ENCODE measurements at places on chromosomes 13 and 19.

- no peak for DNase-seq
Observed at GRCh38 chr13:40985381-40986100, 33.6 kb downstream of the ELF1 start.

DNA sequence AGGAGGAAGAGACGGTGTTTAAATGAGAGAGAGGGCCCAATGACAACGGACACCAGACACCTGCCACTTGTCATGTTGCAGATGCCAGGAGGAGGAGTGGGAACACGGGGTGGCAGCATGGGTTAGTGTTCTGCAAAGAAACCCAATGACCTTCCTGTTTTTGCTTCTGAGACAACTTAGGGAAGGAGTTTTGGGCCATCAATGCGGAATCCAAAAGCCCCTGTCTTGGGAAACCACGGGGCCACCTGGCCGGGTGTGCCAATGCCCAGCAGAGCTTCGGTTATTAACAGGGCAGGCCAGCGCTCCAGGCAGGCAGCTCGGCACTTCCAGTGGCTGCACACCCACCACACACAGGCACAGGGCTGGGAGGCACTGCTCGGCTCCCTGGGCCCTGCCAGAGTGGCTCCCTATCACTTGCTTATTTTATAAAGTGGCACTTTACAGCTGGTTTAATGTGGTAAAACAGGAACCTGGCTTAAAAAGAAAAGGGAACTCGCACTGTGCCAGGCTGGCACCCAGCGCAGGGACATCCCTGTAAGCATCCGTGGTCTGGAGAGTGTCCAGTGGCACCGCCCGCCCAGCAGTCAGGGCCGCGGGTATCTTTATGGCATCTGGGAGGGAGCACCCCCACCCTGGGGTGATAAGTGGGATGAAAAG lies 19.1 kb downstream of the ELL start:
- DNase-seq, result no peak

- no peak for DNase-seq
Observed at GRCh38 chr13:28678809-28679208, 19.9 kb downstream of the POMP start.

DNA sequence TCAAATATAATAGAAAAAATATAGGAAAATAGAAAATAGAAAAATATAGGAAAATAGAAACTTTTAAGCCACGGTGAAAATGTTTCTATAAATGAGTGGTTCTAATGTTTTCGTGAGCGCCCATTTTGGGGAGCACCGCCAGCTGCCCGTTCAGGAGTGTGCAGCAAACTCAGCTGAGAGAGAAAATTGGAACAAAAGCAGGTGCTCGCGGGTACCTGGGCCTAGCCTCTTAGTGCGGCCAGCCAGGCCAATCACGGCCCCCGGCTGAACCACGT lies 204 bp upstream of the PDX1 start:
- no peak for DNase-seq

GRCh38 chr19:4474514-4475022 lies 2.5 kb downstream of the HDGFL2 start:
- DNase-seq, result no peak

- peak; percentile 27 for DNase-seq
Observed at GRCh38 chr19:15264061-15264932, 32.0 kb upstream of the EPHX3 start.
